ENCODE measurements at places on chromosomes 7 and 10.

DNA sequence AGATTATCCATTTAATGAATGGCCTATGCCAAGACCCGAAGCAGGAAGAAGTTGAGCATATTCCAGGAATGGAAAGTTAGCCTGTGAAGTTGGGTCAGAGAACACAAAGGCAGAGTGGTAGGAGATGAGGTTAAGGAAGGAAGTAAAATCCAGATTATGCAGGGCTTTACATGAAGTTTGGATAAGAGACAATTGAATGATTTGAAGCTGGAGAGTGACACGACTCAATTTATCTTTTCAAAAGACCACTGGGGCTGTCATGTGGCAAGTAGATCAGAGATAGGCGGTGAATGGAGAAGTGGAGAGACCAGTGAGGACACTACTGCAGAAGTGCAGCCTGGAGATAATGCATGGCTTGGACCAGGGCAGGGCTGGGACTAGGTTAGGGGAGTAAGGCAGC, 7.2 kb upstream of the CNOT4 start:
- DNase-seq = no peak

DNA sequence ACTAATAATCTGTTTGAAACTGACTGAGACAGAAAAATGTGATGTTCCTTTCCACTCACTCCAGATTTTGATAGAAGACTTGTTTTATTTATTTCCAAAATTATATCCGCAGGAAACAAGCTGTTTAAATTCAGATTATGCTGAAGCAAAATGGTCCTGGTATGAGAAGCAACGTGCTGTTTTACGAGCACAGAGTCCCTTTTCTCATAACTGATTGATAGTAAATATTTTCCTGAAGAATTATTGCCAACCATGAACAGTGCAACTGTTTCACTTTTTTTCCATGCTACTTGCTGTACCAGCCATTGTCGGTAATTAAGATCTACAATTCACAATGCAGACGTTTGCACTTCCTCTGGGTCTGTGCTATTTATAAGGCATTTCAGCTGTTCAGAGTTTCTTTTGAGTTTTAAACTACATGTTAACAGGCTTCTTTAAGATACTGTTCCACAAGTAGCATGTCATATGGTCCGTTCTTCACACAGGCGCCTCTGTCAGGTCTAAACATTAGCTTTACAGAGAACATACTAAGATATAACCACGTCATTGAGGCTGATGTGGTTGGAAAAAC, 103.8 kb downstream of the POLL start:
- no peak for DNase-seq

GRCh38 chr10:5502061-5502521, 2.7 kb upstream of the CALML5 start:
- DNase-seq = peak; percentile 64

DNA sequence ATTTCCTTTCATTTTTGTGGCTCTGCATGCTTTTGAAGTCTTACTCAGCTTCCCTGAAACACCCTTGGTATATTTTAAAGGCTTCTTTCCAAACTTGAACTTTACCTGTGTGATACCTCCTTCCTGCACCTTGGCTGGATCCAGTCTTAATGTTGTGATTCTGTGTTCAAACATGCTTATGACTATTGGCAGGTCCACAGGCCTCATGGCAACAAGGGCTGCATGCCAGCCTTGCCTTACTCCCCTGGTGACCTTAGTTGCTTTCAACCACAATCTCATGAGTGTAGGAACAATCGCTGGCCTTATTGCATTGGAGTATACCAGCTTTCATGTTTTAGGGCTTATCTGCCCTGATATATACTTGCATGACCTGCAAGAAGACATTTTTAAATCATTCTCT, 238.7 kb downstream of the KIF20B start:
- DNase-seq = no peak

DNA sequence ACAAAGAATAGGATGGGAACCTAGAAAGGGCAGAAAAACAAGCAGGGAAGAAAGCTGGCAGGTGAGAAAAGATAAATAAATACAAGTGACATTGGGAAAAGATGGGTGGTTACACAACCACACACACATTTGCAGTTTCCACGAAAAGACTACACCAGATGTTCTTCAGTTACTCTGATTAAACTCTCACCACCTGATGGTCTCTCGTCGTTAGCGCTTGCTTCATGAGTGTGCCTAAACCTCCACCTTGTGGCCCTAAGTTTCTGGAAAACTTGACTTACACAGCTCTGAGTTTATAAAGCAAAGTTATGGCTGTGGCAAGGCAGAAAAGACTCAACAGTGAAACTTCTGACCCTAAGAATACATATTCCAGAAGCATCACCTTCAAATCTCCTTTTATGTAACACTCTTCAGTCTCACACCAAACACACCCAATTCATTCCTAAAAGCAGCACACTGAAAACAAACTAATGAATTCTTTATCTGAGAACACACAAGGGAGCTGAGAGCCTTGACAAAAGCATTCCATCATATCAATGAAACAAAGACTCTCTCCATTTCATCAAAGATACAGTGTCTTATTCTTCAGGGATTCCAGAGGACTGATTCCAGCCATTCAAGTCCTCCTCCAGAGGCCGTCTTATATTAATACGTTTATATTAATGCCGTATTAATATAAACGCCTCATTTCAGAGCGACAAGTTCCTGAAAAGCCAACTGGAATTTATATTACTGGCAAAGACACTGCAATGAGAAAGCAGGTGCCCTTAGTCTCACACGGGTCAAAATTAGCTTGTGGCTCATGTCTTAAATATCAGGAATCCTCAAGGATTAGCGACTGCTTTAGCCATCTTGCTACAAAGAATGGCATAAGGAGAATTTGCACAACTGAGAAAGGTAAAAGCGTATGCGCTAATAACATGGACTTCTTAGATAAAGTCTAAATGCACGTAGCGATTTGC, 77.6 kb downstream of the RNF216 start:
- DNase-seq = no peak

DNA sequence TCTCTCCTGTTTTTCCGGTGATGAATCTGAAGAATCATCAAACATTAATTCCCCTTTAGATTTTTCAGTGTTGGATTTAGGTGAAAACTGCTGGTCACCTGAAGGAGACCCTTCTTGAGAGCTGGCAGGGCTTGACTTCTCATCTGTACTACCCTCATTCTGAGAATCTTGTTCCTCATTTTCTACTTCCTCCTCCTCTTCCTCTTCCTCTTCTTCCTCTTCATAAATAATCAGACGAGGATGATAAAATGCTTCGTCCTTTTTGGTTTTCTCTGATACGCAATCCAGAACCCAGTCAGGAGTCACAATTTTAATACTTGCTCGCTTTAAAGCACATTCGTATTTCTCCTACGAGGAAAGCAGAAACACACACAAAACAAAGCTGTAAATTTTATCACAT, 26.9 kb downstream of the PAXIP1 start:
- no peak for DNase-seq

DNA sequence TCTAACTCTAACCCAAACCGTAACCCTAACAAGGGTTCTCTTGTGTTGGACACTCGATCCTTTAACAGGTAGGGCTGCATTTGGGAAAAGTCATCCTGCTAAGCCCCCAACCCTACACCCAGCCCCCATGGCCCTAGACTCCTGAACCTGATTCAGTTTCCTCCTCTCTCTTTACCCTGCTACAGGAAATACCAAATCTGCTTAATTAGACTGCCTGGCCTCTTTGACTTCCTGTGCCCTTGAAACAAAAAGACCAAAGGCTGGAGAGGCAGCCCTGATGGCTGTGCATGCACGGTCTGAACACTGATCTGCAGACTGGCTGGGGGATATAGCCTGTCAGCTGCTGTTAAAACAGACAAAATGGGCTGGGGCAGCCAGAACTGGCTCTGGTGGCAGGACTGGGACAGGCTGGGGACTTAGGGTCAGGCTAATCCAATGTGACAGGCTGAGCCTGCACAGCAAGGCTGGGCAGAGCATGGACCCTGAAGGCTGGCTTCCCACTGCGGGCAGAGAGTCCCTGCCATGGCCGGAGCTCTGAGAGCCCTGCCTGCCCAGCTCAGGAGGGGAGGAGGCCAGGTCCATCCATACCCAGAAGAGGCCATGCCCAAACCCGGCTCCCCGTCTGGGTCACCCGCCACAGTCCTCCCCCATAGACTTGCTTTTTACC, 51.0 kb upstream of the MSMB start:
- no peak for DNase-seq

DNA sequence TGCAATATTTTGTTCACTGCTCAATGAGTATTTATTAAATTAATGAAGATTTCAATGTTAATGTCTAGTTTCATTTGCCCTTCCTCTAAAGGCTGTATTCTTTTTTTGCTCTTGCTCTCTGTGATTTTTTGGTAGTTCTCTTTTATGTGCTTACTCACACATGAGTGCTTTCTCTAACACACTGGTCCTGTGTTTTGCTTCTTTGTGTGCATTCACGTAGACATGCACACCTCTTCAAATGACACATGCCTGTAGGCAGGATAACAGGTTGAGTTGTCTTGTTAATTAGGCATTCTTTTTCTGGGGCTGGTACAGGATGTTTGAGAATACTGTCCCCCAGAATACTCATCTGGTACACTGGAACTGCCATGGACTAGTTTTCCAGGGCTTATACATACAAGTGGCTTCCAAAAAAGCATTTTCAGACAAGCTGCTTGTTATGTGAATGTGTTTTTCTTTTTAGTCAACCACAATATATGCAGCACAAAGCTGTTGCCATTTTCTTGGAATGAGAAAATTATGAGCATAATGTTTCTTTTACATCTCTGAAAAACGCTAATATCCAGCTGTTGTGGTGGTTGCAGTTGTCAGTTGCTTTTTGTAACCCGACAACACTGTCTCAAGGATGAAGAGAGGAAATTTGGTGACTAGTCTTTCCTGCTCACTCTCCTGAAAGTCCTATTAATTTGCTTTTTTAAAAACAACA, 416.4 kb downstream of the AUTS2 start:
- no peak for DNase-seq

DNA sequence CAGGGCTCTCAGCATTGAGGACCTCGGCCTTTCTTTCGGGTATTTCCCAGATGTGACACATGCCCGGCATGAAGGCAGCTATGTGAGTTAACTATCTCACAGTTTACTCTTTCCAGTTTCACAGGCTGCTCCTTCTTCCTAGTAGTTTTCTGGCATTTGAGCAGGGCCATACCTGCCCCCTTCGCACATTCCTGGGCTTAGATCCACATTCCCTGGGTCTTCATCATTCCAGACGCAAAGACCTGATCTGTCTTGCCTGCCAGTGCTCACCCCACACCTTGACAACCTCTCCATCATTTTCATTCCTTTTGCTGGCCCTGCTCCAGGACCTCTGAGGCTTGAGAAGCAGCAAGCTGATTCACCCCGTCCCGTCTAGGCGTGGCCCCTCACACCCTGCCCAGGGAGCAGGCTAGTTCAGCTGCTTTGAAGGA, 227.5 kb downstream of the WDR11 start:
- DNase-seq = peak; percentile 66

DNA sequence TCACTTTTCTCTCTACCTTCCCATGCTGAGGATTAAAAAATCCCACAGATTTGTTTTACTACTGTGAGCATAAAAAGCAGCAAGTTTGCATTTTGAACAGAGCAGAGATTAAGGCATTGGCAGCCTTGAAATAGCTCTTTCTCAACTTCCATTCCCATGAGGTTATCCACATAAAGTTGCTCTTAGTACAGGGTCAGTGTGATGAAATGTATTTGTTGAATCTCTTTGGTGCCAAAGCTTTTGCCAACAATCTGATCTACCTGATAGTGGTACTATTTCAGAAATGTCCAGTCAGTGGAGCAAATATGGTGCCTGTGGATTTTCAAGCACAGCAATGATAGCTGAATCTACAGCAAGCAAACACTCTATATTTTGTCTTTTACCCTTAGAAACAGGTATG, 254.8 kb downstream of the INHBA start:
- no peak for DNase-seq
